ENCODE measurements at places on chromosomes 3 and 15. TPM values are rescaled to one million over a fixed set of nuclear protein-coding genes. Genes with fewer than 3 reads are reported as not detected.

Gene SEMA3G
- 0.06 TPM for total RNA-seq

Gene FBXO40
- not detected for total RNA-seq

Gene APH1B
- 23.9 TPM for total RNA-seq

Gene MRAS
- total RNA-seq, result 8.2 TPM

Gene MOBP
- total RNA-seq, result 0.02 TPM

Gene NAALADL2
- 0.28 TPM for total RNA-seq

Gene SPTBN5
- 0.17 TPM for total RNA-seq

Gene DPPA2
- not detected for total RNA-seq

Gene STRA6
- total RNA-seq, result 71.8 TPM

Gene SLC9A9
- total RNA-seq, result 0.06 TPM

Gene PRSS50
- not detected for total RNA-seq

Gene CCR9
- total RNA-seq, result not detected

Gene LTK
- total RNA-seq, result 0.05 TPM

Gene KIF7
- 3.4 TPM for total RNA-seq

Gene NOX5
- total RNA-seq, result 0.24 TPM

Gene EXD1
- total RNA-seq, result 0.14 TPM

Gene FAM81A
- 10.1 TPM for total RNA-seq

Gene SPINK8
- total RNA-seq, result not detected

Gene ATXN7
- total RNA-seq, result 4.4 TPM

Gene ITIH1
- not detected for total RNA-seq

Gene FETUB
- 0.08 TPM for total RNA-seq

Gene LYZL4
- total RNA-seq, result not detected

Gene MYZAP
- total RNA-seq, result 1.3 TPM

Gene DUOXA1
- 0.30 TPM for total RNA-seq

Gene IL16
- total RNA-seq, result 0.02 TPM

Gene PLXNB1
- total RNA-seq, result 13.5 TPM

Gene SPTSSB
- not detected for total RNA-seq

Gene FRMD4B
- total RNA-seq, result 0.85 TPM

Gene RTP1
- total RNA-seq, result not detected

Gene CELSR3
- total RNA-seq, result 4.6 TPM

Gene DOCK3
- total RNA-seq, result 0.38 TPM

Gene IGSF10
- 0.32 TPM for total RNA-seq

Gene APEH
- total RNA-seq, result 66.0 TPM

Gene SLC2A2
- total RNA-seq, result not detected

Gene TMC3
- total RNA-seq, result not detected

Gene PPP2R3A
- 2.9 TPM for total RNA-seq

Gene CSTA
- 0.81 TPM for total RNA-seq

Gene PCOLCE2
- total RNA-seq, result 21.8 TPM

Gene DZIP1L
- total RNA-seq, result 11.0 TPM

Gene CFAP161
- not detected for total RNA-seq

Gene AMT
- total RNA-seq, result 0.53 TPM

Gene MBD4
- total RNA-seq, result 17.8 TPM

Gene SLMAP
- 17.4 TPM for total RNA-seq
